ENCODE measurements at places on chromosomes 13 and 19.
A peak's percentile ranks its signal among the peaks of the same experiment; 100 is the strongest.

DNA sequence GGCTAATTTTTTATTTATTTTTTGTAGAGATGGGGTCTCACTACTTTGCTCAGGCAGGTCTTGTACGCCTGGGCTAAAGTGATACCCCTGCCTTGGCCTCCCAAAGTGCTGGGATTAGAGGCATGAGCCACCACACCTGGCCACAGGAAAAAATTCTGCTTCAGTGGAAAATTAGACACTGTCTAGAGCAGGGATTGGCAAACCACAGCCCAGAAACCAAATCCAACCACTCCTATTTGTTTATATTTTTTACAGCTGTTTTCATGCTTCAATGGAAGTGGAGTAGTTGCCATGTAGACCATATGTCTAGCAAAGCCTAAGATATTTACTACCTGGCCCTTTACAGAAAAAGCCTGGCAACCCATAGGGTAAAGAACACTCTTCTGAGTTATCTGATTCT lies 123.7 kb upstream of the MRI1 start:
- DNase-seq = peak; percentile 24

GRCh38 chr13:44128552-44129001 lies 245.0 kb upstream of the SERP2 start:
- DNase-seq = no peak

DNA sequence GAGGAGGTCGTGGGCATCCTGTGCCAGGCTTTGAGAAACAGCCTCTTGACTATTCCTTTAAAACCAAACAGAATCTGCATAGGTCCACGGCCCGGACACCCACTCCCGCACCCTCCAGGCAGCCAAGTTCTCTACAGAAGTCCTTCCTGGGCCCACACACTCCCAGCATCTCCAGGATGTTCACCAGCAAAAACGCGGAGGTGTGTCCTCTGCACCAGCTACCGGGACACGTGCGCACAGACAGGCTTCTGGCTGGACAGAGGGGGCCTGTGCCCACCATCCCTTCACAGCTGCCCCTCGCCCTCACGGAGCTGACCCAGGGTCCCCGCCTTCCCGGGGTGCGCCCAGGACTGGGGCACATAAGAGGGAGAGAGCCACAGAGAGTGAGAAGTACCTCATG lies 44.2 kb downstream of the CEBPG start:
- DNase-seq = no peak

GRCh38 chr19:5714816-5715215 lies 5.1 kb downstream of the LONP1 start:
- DNase-seq = no peak

DNA sequence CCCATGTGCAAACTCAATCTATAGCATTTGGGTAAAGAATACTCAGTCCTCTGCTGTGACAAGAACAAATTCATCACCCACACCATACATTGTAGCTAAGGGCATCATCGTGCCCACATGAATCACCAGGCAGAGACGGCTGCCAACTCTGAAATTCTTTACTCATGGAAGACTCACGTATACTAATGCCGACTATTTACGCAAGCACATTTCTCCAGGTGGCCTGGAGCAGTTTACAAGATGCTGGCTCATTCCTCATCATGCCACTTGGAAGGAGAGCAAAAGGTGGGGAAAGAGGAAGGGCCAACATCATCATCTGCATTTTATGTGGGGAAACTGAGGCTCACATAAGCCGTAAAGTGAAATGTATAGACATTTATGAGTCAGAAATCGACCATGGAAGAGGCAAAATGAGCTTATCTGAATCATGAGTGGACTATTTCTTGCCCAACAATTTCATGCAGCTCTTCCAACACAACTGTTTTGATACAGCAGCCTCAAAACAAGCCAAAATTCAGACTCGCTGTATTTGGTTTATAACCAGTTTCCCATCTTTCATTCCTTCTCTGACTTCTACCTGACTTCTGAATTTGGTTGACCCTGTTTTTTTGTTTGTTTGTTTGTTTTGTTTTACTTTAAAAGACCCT lies 213.9 kb upstream of the SERP2 start:
- DNase-seq = no peak

DNA sequence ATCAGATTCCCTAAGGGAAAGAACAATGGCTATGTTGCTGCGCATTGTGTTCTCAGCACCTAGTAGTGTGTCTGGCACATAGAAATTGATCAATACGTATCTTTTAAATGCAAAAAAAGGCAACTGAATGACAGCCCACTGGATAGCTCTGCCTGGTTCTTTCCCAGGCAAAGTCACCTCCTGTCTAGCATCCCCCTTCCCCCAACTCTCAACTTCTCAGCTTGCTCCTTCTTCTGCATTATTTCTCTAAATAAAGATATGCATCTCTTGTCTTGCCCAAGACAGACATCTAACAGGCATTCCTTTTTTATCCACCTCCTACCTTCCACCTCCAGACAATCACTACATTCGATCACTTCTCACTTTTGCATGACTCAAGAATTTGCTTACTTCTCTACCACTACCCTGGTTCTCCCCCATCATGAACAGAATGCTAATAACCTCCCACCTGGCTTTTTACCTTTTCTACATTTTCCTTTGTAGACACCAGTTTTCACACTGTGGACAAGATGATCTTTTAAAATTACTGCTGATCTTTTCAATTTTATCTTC lies 26.5 kb upstream of the OXGR1 start:
- no peak for DNase-seq

GRCh38 chr19:5246554-5247155 lies 94.0 kb downstream of the PTPRS start:
- no peak for DNase-seq

- no peak for DNase-seq
These were observed 80.8 kb downstream of the KL start for GRCh38 chr13:33096886-33097605.

- DNase-seq = peak; percentile 98
These were observed at the start of gene RBM42 for GRCh38 chr19:35628565-35629331. RBM42 (plus strand) TSS chr19:35629036; CDS start chr19:35629154, 118 bp downstream.

All from NCI-H1694 (cell line).